ENCODE measurements at places on chromosomes 6 and 20.

- no peak for DNase-seq
Observed at GRCh38 chr6:90190752-90191395, 105.8 kb downstream of the BACH2 start.

DNA sequence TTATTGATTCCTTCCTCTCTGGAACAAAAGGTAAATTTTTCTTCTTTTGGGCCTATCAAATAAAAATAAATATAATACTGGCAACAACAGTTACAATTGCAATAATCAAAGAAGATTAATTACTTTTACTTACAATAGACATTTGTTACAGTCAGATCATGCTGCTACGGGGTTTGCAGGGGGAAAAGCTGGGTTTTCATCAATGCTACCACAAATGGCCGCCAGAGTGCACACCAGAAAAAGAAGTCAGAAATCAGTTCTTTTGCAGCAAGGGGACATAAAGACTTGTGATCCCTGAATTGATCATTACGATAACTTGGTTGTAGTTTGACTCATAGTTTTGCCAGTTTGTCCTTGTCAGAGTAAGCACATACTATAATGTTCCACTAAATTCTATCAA is 714.5 kb upstream of the EYS start:
- DNase-seq, result peak; percentile 1

DNA sequence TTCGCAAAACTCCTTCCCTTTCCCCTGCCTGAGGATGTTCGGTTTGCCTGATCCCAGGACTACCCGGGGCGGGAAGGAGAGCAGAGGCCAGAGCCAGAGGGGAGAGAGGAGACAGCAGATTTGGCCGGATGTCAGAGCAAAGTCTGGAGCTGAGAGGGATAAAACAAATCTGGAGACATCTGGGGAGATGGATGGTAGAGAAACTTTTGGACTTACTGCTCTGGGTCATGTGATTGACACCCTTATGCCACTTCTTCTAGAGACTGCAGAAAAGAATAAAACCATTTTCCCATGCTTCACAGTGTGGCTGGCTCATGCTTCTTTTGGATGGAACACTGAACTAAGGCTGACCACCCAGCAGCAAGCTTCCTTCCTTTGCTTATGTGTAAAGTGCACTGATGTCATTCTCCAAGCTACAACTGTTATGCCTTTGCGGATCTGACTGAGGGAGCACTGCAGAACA is 174.7 kb downstream of the FOXC1 start:
- no peak for DNase-seq

- no peak for DNase-seq
Observed at GRCh38 chr20:3767110-3767426, 485 bp downstream of the ADISSP start.

DNA sequence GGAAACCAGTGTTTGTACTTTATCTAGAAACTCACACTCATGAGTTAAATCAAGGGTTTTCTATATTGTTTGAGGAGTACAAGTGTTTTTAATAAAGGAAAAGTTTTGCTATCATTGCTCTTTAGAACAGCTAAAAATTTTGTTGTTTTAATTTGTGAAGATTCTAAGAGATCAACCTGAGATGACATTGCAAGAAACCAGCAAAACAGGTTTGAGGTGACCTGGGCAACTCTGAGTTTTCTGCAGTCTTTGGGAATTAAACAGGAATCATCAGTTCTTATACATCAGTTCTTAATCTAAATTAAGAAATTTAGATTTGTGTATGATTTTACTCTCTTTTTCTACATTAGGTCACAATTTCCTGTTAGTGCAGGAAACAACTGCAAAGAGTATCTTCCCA is 114.5 kb downstream of the JAG1 start:
- DNase-seq, result no peak

DNA sequence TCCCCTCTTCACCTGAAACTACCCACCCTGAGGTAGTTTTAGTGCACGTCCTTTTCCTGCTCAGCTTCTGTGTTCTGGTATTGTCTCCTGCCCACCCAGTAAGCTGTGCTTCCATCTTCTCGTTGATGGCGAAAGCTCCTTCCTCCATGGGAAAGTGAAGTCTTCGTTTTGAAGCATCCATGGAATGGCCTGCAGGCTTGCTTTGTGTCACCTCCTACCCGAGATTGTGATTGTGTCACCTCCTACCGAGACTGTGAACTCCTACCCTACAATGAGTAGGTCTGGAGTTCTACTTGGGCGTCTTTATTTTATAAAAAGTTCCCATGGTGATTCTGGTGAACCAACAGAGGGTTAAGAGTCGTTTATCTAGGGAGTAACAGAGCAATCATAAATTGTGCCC is 25.9 kb downstream of the SLC9A8 start:
- DNase-seq, result no peak

GRCh38 chr20:57262784-57263609 is 3.4 kb downstream of the BMP7 start:
- DNase-seq, result no peak

- DNase-seq, result peak; percentile 64
Observed at GRCh38 chr6:111992851-111993250, 61.1 kb upstream of the CCN6 start.

- DNase-seq, result peak; percentile 20
Observed at GRCh38 chr6:1738558-1739081, 128.9 kb downstream of the FOXC1 start.

DNA sequence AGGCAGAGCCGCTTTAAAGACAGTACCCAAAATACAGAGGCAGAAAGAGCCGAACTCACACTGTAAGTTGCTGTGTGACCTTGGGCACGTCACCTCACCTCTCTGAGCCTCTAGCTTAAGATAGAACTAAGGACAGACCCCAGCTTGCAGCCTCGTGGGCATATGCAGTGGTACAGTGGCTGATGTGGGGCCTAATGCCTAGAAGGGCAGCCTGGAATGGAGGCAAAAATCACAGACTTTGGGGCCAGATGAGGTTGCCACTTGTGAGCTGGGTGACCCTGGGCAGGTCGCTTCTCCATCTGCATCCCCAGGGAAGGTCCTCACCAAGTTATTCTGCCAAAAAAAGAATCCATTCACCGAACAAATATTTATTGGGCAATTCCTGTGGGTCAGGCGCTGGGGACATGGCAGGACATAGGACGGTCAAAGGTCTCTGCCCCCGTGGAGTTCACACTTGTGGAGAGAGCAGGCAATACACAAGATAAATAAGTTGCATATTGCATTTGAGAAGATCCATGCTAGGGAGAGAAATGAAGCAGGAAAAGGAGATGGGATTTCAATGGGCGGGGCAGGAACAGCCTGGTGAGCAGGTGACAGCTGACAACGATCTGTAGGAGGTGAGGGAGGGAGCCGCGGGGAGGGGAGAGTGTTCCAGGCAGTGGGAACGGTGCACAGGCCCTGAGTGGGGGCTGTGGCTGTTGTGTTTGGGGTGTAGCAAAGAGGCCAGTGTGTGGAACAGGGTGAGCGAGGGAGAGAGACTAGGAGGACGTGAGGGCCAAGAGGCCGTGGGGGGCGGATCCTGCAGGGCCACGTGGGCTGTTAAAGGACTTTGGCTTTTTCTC is 115.2 kb downstream of the CEBPB start:
- DNase-seq, result peak; percentile 45

DNA sequence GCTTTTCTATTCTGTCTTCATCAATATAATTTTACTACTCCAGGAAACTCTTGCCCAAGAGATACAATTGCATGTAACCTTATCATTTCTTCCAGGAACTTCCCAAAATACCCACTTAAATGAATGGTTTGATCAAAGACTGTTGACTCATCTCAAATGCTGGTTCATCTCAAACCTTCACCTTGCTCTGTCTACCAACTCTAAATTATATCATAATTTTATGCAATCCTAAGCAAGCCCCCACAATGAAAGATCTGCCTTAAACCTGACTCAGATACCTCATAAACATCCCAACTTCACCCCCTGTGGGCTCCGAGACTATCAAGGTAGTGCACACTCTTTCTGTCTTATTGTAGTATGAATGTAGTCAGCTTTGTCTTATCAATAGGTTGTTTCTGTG is 65.5 kb upstream of the GCM1 start:
- no peak for DNase-seq

GRCh38 chr6:89221129-89221528 is 4.0 kb upstream of the GABRR1 start:
- DNase-seq, result no peak

- DNase-seq, result no peak
Observed at GRCh38 chr6:17817763-17818162, 111.0 kb upstream of the NUP153 start.

GRCh38 chr6:127971386-127971785 is 70.5 kb upstream of the THEMIS start:
- no peak for DNase-seq

DNA sequence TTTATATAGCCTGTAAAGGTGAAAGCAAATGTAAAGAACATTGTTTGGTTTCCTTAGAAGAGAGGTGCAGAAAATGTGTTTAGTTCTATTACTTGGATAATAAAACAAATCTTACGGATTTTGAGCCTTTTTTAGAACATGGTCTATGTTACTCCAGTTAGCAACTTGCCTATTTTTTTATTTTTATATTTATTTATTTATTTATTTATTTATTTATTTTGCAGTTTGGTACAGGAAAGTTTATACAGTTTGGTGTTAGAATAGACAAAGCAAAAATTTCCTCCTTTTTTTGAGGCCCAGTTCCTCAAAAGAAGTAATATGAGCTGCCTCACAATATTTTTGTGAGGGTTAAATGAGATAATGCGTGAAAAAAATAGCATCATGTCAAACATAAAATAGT is 41.6 kb upstream of the EEF1E1 start:
- DNase-seq, result no peak

- DNase-seq, result no peak
Observed at GRCh38 chr6:186340-186965, 105.8 kb upstream of the DUSP22 start.

DNA sequence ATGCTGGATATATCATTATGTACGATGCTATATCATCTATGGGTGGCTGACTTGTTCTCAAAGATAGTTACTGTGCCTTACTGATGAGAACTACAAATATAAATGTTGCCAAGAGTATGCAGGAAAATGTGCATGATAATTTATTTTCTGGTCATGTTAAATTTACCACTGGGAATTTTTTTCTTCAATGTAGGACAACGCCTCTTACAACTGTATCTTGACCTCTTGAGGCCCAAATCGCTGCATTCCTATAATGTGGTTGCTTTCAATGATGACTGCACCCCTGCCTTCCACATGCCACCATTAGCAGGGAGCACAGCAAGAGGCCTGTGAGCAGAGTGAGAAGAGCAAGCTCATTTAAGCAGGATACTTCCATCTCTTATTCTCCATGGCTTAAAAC is 5.7 kb upstream of the RALGAPB start:
- DNase-seq, result no peak

GRCh38 chr6:56381801-56382251 is 134.4 kb upstream of the COL21A1 start:
- DNase-seq, result no peak

- no peak for DNase-seq
Observed at GRCh38 chr6:25655723-25656122, 3.7 kb downstream of the SCGN start.

DNA sequence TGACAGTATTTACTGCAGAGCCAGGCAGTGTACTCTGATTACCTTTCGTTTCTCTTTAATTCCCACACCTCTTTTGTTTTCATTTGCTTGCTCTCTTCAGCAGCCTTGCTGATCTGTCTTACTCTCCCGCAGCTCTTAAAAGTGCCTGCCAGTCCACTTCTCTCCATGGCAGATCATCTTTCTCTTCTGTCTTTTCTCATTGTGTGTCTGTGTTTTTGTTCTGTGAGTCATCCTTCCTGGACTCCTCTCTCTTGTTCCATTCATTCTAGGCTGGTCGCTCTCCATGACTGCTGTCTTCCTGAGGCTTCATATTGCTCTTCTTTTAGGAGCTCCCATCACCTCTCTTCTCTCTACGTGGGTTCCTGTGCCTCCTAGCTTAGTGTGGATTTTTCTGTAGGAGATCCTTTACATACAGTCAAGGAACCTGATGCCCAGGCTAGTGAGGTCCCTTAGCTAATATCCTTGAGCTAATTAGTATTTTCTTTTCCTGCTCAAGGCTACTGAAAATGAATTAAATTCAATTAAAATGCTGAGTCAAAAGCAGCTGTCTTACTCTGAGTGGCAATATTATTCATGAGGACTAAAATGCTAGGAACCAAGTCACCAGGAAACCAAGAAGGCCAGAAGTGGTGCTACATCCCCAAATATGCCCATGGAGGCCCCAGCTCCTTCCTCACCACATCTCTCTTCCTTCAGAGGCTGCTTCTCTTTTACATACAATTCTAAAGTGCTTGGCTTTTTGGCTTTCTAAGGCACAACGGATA is 86.1 kb downstream of the SLX4IP start:
- peak; percentile 79 for DNase-seq

DNA sequence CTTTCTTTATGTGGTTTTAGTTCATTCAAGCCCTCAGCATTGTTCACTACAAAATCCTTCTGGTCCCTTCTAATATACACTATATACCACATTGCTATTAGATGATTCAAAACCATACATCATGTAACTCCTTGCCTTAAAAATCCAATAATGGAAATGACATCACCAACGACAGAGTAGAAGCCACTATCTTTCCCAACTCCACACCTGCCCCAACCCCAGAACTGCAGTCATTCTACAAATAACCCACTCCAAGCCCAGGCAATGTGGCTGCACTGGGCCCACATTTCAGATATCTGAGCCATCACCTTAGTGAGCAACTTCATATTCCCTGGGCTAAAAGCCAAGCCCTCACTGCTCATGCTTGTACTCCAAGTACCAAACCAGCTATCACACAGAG is 22.6 kb upstream of the RUNX2 start:
- no peak for DNase-seq

DNA sequence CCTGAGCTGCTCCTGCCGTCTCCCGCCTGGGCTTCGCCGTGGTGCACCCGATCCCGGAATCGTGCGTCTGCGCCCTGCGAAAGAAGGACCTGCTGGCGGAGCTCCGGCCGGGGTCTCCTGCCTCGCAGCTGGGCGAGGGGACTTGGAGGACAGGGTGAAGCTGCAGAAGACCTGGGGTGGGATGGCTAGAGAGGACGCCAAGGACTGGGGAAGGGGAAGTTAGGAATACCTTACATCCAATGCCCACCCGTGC is 150.2 kb downstream of the PRL start:
- DNase-seq, result no peak

DNA sequence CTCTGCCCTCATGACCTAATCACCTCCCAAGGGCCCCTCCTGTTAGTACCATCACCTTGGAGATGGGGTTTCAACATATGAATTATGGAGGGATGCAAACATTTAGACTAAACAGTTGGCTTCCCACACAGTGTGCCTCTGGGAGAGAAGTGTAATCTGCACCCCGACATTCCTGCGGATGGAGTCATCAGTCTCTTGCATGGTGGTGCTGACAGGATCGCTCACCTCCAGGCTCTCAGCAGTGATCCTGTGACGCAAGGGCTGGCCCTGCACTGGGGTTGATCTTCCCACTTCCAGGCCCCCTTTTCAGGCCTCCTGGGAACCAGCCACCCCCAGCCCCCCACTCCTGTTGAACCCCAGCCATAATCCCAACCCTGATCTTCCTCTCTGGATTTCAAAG is 16.0 kb upstream of the PI16 start:
- DNase-seq, result peak; percentile 94

Data from fibroblast of pulmonary artery (primary cell).